ENCODE measurements at places on chromosomes 2 and 18.

- no peak for DNase-seq
Observed at GRCh38 chr2:1588978-1589621, 155.2 kb downstream of the PXDN start.

- no peak for DNase-seq
Observed at GRCh38 chr2:138910427-138910826, 130.2 kb upstream of the NXPH2 start.

DNA sequence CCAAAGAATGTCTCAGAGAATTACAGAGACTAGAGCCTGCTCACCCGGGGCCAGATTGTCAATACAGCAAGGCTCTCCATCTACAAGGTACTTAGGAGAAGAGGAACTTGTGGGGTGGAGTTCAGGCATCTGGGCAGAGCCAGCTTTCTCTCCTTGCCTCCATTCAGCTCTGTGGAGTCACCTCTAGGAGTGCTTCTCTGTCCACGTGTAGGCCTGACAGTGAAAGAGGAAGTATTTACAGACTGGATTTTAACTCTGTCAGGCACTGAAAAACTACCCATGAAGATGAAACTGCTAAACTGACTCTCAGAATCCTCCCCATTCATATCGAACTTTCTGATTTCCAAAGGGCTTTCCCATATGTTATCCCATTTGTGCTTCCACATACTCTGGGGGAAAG is 315.6 kb downstream of the SETBP1 start:
- DNase-seq, result no peak

DNA sequence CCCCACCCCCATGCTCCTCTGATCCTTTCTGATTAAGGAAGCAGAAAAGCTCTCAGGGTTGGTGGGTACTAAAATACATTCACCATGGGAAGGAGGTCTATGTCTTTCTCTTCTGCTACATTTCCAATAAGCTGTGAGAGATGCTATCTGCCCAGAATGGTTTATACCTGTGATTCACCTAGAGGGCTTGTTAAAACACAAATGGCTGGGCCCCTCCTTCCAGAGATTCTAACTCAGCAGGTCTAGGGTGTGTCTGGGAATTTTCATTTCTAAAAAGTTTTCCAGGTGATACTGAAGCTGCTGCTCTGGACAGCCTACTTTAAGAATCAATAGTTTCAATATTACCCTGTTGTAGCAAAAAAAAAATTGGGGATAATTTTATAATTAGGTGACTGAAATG is 772.2 kb upstream of the ZEB2 start:
- no peak for DNase-seq

DNA sequence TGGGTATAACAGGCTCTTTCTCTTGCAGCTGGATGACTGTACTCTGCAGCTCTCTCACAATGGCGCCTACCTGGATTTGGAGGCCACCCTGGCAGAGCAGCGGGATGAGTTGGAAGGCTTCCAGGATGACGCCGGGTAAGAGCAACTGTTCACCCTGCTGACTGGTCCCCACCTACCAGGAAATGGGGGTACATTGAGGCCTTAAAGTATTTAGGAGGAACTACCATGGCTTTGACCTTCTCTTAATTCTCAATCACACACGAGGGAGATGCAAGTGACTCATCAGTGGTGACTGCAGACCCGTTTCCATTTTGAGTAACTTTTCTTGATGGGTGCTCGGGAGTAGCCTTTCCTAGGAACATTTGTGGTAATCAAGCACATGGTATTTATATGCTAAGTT is 58.0 kb downstream of the FHOD3 start:
- no peak for DNase-seq
